ENCODE measurements at places on chromosomes 2 and 18.

DNA sequence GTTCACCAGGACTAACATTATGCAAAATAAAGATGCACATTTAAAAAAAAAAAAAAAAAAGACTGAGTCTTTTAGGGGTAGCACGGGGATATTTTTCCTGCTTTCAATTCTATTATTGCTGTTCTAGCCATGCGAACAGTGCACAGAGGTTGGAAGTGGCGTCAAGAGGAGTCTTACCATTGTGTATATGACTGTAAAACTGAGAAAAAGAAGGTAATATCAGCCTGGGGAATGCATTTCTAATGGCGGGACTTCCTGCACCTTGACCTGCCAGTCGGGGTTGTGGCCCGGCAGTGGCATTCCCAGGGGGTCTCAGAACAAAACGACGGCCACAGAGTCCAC, 48.5 kb upstream of the ATP6V1B1 start:
- DNase-seq: no peak

GRCh38 chr18:74216661-74217110, 68.4 kb downstream of the TIMM21 start:
- DNase-seq: no peak

DNA sequence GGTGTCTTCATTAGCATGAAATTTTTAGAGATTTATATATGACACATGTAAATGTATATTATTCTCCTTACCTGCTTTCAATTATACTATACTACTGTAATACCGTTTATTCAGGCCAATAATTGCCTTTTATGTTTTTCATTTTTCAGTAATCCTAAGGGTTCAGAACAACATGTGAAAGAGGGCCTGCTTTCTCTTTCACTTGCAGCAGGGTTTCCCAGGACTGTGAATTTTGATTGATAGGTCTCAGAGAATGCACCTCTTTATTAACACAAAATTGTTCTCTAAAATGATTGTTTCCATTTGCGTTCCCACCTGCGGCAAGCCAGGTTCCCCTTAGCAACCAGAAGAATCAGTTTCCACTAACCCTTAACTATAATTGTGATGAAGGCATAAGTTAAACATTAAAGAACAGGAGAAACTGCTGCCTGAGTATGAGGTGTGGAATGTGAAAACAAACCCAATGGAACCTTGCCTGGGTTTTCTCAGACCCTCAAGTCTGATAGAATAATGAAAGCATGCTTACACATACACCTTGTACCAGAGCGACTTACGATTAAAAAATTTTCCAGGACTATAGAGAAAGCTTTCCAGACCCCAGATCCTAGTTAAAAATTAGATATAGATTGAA, 1591.2 kb upstream of the LRRTM1 start:
- no peak for DNase-seq

DNA sequence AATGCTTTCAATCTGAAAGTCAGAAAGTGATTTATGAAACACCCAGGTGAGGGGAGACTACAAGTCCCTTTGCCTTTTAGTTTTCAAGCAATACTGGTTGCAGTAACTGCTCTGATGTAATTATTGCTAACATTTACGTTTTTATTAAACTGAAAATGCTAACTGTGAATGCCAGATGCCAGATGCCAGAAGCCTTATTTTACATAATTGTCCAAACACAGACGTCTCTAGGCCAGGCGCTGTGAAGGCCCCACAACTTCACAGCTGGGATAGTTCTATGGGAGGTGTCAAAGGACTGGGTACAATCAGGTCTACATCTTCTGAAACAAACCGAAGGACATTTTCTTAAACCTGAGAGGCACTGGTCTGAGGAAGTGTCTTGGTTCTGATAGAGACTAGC, 27.5 kb upstream of the MSGN1 start:
- no peak for DNase-seq

Measured in vagina (tissue), 2 donors.